ENCODE measurements at places on chromosomes 1 and 21.
A peak's percentile ranks its signal among the peaks of the same experiment; 100 is the strongest.

- DNase-seq, result no peak
These were observed 123.6 kb downstream of the PEX14 start for GRCh38 chr1:10598389-10598702.

DNA sequence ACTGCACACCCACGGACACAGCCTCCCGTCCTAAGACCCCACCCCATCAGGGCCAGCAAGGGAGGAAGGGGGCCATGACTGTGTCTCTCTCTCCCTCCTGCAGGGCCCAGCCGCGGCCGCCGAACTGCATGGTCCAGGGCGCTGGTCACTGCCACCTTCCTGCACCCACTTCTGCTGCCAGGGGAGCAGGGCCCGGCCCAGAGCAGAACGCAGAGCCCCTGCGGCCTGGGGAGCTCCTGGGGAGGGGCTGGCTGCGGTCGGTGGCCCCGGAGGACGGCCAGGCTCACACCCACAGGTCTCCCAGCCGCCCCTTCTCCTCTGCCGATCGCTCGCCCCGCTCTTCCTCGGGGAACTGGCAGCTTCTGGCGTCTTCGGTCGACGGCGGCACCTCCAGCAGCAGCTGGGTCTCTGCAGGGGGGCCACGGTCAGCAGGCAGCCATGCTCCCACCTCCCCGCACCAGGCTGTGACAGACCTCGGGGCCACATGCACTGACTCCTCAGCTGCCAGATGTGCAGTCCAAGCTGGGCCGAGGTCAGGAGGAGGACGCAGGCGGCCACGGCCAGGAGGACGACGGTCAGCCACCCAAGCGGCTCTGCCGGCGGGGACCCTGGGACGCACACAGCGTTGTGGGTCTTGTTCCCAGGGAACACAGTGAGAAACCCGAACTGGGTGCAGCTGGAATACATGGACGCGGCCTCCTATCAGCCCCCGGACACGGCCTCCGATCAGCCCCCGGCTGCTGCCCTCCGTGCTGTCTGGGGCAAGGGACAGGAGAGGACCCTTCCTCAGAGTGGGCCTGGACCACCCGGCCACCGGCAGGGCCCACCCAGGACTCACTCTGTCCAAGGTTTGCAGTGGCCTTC, 2.6 kb downstream of the TNFRSF18 start:
- DNase-seq, result no peak

DNA sequence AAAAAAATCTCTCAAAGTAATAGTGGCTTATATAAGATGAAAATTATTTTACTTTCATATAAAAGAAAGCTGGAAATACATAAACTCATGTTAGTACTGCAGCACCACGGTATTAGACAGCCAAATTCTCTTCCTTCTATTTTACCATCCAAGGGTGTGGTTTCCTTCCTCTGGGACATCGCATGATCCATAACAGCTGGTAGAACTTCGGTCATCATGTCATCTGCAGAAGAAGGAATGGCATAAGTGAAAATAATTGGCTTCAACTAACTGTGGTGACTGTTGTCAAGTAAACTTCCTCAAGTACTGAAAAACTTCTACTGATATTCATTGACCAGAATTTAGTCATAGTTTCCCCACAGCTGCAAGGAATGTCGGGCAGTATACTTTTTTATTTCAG, 28.3 kb upstream of the IFI44L start:
- DNase-seq, result no peak

GRCh38 chr1:84259376-84259775, 42.1 kb upstream of the SAMD13 start:
- no peak for DNase-seq

- DNase-seq, result no peak
These were observed 192.8 kb upstream of the NR5A2 start for GRCh38 chr1:199834711-199835110.

- DNase-seq, result no peak
These were observed 122.6 kb downstream of the GRIK3 start for GRCh38 chr1:36911561-36912364.

GRCh38 chr1:153742411-153743142, 14.7 kb downstream of the INTS3 start:
- DNase-seq, result no peak

- no peak for DNase-seq
These were observed 39.4 kb upstream of the UHMK1 start for GRCh38 chr1:162458236-162458635.

GRCh38 chr1:184820956-184821355, 66.3 kb upstream of the EDEM3 start:
- DNase-seq, result no peak

DNA sequence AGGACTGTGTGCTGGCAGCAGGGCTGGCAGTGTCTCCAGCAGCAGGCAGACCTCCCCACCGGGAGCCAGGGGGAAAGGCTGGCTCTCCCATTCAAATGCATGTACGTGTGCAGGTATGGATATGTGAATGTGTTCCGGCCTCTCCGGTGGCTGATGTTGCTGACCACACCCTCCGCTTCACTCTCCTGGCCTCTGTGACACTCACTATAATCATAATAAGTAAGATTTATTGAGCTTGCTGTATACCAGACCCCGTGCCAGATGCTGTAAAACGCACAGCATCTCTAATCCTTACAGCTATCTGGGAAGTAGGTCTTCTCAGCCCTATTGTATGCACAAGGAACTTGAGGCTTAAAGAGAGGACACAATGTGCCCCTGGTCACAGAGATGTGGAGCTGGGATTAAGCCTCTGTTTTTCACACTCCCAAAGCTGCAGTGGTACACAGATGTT, 20.5 kb upstream of the ARTN start:
- no peak for DNase-seq

DNA sequence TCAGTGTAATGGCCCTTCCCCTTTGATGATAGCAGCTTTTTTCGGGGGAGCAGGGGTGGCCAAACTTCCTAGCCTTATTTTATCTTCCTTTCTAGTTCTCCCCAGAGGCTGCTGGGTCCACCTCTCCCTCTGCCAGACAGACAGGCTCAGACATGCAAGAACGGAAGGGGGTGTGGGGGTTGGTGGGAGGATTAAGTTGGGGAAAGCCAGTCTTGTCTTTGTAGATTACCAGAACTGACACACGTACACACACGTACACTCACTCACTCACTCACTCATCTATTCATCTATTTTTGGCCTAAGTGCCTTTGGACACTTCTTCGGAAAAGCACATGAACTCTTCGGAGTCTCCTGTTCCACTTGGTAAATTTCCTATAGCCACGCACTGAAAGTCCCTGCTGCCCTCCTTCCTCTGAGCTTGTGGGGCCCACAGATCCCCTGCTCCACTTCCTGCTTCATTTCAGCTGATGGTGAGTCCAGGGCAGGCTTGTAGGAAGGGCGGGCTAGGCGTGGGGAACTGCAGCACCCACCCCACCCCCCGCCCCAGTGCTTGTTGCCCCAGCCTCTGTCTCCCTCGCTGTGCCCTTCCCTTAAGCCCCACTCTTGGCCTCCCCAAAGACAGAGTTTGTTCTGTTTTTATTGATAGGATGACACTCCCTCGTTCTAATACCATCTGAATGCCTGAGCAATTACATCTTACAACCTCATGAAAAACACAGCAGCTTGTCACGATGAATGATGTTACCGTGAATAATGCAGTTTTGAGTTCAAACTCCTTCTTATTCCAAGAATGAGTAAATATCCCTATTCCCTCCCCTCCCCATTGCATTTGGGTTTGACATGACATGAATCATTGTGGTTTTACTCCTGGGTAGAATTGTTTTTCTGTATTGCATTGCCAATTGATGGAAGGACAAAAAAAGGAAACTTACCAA, 60.7 kb upstream of the ATP5PO start:
- DNase-seq, result no peak

GRCh38 chr1:34192621-34193020, 15.9 kb downstream of the C1orf94 start:
- DNase-seq, result no peak

DNA sequence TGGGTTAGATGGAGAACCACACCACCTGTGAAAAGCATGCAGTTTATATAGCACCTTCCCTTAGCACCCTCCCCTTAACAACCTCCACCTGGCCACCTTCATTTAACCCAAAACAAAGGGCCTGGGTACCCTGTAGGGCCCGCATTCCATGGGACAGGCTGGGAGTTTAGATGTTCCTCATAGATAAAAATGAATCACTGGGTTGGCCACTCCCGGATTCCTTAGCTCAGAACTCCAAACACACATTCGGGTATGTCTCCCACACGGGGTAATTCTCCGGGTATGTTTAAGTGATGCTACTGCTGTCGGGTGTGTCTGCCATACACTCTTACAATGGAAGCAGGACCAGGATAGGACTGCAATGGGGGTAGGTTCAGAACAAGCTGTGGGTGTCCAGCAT, 43.9 kb upstream of the FOXO6 start:
- DNase-seq, result no peak

- DNase-seq, result no peak
These were observed 202.0 kb downstream of the USH2A start for GRCh38 chr1:216221260-216221700.

DNA sequence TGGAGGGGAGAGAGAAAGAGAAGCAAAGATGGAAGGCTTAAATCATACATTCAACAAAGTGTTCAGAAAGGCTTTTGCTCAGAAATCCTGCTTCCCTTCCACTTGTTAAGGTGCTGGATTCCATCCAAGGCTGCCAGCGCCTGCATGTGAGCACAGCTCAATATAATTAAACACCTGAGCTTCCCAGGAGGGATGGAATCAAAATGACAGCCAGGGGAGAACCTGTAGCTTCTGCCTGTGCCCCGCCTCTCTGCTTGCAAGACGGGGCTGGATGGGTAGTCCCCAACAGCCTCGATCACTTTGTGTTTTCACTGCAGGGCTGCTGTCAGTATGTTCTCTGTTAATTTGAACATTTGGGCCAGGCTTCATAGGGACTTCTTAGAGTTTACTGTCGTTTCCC, 225.7 kb downstream of the KCNH1 start:
- no peak for DNase-seq

GRCh38 chr1:212699625-212700222, at the start of gene BATF3:
Gene BATF3, minus strand, starts transcription at chr1:212699840. Its CDS starts 78 bp downstream, at chr1:212699762.
- no peak for DNase-seq

DNA sequence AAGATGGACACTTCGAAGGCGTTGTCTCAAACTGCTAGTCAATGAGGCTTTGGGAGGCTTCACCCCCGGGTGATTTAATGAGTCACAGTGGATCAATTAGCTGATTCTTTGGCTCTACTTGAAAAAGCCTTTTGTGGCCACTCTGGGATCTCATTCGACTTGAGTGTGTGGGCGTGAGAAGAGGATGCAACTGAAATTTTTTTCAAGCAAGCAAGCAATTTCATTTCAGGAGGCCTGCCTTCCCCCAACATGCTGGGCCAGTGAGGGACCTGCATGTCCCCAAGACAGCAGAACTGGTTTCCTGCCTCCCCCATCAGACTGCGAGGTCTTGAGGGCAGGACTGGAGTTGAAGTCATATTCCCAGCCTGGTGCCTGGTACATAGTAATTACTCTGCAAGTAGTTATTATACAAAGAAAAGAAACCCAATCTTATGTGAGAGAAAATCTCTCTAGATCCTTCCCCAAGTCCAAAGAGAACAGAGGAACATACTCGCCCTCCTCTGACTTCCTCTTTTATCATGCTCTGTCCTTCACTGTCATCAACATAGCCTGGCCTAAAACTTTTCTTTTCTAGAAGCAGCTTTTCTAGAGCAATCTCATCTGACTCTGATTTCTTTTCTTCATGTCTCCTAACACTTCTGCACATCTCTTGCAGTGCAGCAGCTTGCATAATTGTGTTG, 22.7 kb downstream of the SYT6 start:
- no peak for DNase-seq

GRCh38 chr1:85705940-85706339, 2.3 kb downstream of the ZNHIT6 start:
- DNase-seq, result no peak

GRCh38 chr1:57850176-57850940, 426.5 kb upstream of the DAB1 start:
- no peak for DNase-seq

DNA sequence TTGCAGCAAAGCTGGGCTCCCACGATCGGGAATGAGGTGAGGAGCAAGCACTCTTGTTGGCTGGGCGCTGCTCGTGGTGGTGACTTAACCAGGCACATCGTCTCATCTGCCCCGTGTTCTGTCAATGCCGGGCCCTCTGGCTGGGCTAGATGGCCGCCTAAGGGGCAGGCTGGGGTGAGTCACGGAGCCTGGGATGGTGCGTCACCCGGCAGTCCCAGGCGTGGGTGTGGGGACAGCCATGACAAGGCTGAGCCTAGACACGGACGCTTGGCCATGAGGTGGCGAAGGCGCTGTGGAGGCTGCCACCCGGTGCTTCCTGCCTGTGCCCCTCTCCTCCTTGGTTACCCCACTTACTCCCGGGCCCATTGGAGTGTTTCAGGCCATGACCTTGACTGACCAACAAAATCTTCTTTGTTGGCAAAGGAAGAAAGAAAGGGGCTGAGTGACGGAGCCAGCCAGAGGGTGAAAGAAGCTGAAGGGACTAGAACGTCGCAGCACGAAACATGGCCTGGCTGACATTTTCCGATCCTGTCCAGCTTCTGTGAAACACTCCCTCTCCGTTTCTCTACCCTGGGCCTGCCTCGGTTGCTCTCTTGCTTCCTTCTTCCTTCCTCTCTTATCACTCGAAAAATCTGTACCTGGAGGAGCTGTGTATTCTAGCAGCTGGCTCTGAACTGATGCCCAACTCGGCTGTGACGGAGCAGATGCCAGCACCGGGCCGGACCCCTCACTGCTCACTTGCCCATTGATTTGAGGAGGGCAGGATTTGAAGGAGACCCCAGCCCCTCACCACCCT, 596 bp downstream of the CD247 start:
- peak; percentile 82 for DNase-seq

DNA sequence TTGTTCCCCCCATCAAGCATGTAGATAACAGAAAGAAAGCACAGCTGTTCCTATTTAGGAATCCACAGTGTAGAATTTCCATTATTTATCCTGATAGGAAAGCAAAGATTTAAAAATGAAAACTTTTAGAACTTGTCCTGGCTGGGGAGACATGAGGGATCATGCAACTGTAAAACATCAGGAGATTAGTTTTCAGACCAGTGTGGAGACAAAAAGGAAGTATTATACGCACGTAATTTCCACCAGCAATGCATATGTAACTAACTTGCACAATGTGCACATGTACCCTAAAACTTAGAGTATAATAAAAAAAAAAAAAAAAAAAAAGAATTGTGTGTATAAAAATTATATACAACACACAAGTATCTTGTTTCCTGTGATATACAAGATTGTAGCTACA, 172.4 kb downstream of the NEGR1 start:
- no peak for DNase-seq

GRCh38 chr1:80542231-80542630, 1258.5 kb upstream of the ADGRL2 start:
- DNase-seq, result no peak

DNA sequence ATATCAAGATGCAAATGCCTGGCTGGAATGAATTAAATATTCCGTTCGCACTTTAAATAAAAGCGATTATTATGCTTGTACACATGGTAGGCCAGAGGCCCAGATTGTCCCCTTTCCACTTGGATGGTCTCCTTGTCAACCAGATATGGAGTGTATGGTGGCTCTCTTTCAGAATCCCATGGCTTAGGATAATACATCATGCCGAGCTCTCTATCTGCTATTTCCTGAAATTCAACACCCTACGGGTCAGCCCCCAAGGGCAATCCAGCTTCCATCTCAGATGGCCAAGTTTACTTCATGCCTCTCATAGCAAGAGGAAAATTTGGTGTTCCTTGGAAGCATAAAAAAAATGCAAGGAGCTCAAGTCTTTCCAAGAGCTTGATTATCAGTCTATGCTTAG, 25.4 kb upstream of the FMO1 start:
- no peak for DNase-seq
